ENCODE measurements at places on chromosomes 3 and 15.

GRCh38 chr3:111392894-111393398 is 149.1 kb upstream of the CD96 start:
- peak; percentile 18 for DNase-seq

DNA sequence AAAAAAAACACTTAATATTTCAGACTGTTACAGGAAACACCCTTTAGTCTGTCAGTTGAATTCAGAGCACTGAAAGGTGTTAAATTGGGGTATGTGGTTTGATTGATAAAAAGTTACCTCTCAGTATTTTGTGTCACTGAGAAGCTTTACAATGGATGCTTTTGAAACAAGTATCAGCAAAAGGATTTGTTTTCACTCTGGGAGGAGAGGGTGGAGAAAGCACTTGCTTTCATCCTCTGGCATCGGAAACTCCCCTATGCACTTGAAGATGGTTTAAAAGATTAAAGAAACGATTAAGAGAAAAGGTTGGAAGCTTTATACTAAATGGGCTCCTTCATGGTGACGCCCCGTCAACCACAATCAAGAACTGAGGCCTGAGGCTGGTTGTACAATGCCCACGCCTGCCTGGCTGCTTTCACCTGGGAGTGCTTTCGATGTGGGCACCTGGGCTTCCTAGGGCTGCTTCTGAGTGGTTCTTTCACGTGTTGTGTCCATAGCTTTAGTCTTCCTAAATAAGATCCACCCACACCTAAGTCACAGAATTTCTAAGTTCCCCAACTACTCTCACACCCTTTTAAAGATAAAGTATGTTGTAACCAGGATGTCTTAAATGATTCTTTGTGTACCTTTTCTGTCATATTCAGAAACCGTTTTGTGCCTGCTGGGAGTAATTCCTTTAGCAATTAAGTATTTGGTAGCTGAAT is 17.9 kb downstream of the TMEM43 start:
- DNase-seq, result peak; percentile 26

- DNase-seq, result no peak
These were observed 101.6 kb downstream of the ERC2 start for GRCh38 chr3:56366641-56367162.

GRCh38 chr15:37246856-37247255 is 146.5 kb upstream of the MEIS2 start:
- DNase-seq, result no peak

GRCh38 chr3:111130827-111131226 is 59.2 kb downstream of the NECTIN3 start:
- DNase-seq, result no peak

DNA sequence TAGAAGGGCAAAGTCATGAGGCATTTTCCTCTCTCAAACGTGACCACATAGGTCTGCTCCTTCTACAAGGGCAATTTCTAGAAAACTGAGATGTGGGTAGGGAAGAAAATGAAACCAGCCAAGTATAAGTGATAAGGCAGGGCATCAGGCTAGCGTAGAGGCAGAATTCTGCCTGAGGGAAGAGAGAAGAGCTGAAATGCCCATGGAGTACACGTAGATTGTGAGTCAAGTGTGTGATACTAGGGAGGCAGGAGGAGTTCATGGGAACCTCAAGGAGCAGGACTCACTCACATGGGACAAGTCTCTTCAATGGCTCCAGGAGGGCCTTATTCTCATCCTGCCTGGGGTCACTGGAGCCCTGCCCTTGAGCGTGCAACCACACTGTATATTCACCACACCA is 34.9 kb upstream of the PPP4R2 start:
- DNase-seq, result no peak

DNA sequence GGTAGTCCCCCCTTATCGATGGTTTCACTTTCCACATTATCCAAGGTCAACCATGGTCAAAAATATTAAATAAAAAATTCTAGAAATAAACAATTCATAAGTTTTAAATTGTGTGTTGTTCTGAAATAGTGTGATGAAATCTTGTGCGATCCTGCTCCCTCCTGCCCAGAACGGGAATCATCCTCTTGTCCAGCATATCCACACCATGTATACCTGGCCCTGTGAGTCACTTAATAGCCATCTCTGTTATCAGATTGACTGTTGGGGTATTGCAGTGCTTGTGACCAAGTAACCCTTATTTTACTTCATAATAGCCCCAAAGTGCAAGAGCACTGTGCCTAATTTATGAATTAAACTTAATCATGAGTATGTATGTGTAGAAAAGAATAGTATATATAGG is 19.1 kb downstream of the FAM81A start:
- no peak for DNase-seq

- DNase-seq, result no peak
These were observed 100.0 kb downstream of the PCCB start for GRCh38 chr3:136350132-136350531.

- no peak for DNase-seq
These were observed 483.7 kb upstream of the SGO1 start for GRCh38 chr3:20669675-20670074.

DNA sequence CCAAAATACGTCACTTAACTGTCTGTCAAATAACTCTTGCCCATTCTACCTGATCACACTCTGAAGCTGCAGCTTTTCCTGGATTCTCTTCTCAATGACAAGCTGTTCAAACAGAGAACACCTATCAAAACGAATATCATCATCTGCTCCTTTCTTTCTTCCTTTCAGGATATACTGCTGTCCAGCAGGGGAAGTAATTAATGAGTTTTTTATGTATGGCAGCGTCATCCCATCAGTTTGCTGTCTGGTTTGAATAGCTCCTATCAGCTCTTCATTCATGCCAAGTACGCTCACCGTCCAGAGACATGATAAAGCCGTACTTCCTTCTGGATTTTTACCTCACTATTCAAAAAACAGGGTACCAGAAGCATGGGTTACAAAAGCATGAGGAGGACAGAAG is at the start of gene CHRM5:
Gene CHRM5 (plus strand): TSS at position 274 of the 400 bp plus-strand sequence. CDS start 94,221 bp downstream, outside the sequence.
- no peak for DNase-seq

GRCh38 chr3:123595396-123596180 is 10.7 kb upstream of the HACD2 start:
- no peak for DNase-seq

- no peak for DNase-seq
These were observed 64.3 kb downstream of the CASR start for GRCh38 chr3:122247825-122248185.

DNA sequence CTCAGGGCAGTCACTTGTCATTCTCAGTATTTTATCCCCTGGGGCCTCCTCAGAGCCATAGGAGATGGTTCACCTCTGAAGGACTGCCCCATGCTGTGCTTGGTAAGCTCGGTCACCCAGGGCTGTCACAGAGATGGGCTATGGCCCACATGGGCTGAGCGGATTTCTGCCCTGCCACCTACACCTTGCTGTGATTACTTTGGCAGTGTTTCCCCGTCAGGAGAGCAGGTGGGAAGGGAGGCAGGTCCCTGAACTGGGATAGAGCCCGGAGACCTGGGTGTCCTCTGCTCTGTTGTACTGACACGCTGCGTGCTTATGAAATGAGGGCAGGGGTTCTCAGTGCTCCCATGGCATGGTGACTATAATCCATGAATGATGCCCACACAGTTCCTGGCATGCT is 48.9 kb downstream of the APBA2 start:
- DNase-seq, result no peak

DNA sequence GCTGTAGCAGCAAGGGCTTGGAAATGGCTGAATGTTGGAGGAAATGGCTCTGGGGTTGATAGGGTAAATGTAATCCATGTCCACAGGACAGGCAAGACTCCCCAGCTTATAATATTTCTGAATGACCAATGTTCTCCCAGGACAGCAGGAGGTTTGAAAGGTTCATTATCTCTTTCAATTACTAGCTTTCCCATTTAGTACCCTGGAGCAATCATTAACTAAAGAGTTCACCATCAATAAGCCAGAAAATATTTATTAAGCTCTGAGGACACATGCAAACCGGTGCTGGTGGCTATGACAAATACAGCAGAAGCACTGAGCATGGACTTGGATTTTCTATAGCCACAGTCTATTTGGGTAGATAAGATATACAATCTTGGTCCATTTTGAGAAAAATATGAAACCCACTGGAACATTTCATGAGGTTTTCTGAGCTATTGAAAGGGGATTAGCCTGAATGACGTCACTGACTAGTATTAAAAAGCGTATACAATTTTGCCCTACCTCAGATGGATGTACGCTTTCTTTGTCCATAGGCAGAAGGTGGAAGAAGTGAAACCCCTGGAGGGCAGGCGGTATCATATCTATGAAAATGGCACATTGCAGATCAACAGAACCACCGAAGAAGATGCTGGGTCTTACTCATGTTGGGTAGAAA is 166.2 kb downstream of the CHL1 start:
- no peak for DNase-seq

- DNase-seq, result no peak
These were observed 53.0 kb upstream of the STXBP5L start for GRCh38 chr3:120854908-120855526.

- DNase-seq, result no peak
These were observed 62.2 kb downstream of the SLC15A2 start for GRCh38 chr3:121956363-121956762.

- no peak for DNase-seq
These were observed 11.8 kb downstream of the SAMD7 start for GRCh38 chr3:169923189-169923588.

DNA sequence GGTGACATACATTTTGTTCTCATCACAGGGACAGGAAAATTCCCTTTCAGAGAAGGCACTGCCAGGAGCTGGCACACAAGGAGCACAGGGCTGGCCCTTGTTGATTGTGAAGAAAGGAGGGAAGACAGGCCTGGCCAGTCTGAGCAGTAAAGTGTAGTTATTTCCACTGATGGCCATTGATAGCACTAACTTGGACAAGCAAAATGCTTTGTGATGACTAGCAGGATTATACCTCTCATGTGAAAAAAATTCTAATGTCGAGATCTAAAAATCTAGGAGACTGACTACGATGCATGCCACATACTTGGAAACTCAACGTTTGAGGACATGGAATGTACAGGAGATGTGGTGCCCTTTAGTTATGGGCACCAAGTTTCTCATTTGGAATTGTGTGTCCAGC is 54.3 kb upstream of the ST8SIA2 start:
- DNase-seq, result no peak

- DNase-seq, result no peak
These were observed 14.3 kb upstream of the DENND4A start for GRCh38 chr15:65806397-65806796.

GRCh38 chr15:54605556-54605955 is 591.2 kb downstream of the RSL24D1 start:
- DNase-seq, result no peak

DNA sequence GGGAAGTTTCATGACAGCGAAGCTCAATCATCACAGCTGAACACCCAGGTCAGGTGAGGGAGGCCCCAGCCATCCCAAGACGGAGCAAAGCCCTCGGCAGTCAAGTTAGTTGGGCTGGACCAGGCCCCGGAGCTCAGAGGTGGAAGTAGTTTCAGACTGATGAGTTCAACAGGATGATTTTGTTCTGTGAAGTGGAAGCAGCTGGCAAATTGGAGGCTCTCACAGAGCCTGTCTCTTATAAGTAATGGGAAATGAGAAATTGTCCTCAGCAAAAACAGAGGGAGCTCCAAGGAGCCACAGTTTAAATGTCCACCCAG is 245.1 kb downstream of the XXYLT1 start:
- no peak for DNase-seq

DNA sequence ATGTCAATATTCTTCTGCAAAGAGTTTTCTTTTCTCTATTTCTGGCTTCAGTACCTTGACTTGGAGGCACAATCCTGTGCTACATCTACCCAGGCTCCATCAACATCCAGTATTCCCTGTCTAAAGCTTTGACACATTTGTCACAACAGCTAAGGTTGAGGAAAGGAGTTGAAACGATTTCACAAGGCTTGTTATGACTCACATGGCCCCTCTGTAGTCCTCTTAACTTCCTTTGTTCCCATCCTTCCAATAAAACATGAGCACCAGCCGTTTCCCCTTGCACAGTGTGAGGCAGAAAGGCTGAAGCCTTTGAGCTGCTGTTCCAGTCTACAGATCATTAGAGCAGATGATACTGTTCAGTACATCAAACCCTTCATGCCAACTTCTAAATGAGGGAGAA is 163.0 kb upstream of the TMCO5A start:
- no peak for DNase-seq

DNA sequence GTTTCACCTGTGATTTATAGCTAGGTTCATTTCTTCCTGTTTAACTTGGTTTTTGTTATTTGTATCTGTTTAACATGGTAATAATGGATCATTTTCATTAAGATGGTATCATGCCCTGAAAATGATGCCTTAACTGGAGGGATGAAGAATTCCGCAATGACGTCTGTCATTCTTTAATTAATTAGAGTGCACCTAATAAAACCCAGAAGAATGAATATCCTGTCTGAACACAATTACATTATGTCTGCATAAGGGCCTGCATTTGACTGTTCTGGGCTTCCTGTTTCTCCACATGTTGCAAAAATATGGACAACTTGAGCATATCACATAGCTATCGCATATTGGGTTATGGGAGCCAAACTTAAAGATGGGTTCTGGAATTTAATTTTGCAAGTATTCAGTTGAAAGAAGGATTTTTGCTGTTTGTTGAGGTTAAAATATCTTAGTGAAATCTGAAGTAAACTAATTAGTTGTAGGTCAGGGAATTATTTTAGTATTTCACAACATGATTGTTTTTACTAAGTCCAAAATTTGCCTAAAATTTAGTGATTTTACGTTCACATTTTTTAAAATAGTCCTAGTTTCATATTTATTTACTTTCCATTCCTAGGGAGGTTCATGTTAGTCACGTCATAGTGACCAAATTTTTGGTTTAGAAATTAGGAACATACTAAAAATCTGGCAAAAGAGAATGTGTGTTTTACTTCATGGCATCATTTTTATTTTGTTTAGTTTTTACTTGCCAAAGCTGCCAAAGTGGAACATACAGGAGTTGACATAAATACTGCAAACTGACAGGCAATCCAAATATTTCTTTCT is 321.0 kb upstream of the TGFBR2 start:
- no peak for DNase-seq

All from stimulated activated naive CD8-positive, alpha-beta T cell treated with anti-CD3 and anti-CD28 coated beads, Interleukin-15, Interleukin-2, amounts not matched to agents 100 U/mL and 50 U/mL, for 24 hours (primary cell).